ENCODE measurements at places on chromosomes 5 and 9.
A peak's percentile ranks its signal among the peaks of the same experiment; 100 is the strongest.

DNA sequence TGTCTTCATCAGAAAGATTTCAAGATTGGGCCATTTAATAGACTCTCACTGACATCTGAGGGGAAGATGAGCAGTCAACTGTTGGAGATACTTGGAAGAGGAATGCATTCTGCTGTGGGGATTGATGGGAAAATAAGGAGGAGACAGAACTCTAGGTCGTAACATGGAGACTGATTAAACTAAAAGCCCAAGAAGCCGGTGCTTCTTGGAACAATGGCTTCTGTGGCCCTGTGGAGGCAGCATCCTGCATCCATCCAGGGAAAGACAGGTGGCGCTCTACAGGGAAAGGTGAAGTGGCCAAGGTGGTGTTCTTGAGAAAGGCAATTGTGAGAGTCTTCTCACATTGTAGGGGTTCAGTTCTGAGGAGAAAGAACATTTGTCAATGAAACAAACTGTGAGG lies 31.3 kb downstream of the ZFAND5 start:
- no peak for DNase-seq

GRCh38 chr5:157468293-157468965 lies 8.4 kb downstream of the NIPAL4 start:
- DNase-seq, result no peak

DNA sequence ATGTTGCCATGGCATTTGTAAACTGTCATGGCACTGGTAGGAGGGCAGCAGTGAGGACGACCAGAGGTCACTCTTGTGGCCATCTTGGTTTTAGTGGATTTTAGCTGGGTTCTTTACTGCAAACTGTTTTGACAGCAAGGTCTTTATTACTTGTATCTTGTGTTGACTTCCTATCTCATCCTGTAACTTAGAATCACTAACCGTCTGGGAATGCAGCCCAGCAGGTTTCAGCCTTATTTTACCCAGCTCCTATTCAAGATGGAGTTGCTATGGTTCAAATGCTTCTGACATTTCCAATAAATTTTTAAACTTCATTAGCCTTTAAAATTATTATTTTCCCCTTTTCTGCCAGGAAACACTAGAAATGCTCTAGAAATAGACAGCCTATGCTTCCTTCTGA lies 839.1 kb downstream of the NR2F1-AS1 start:
- no peak for DNase-seq

DNA sequence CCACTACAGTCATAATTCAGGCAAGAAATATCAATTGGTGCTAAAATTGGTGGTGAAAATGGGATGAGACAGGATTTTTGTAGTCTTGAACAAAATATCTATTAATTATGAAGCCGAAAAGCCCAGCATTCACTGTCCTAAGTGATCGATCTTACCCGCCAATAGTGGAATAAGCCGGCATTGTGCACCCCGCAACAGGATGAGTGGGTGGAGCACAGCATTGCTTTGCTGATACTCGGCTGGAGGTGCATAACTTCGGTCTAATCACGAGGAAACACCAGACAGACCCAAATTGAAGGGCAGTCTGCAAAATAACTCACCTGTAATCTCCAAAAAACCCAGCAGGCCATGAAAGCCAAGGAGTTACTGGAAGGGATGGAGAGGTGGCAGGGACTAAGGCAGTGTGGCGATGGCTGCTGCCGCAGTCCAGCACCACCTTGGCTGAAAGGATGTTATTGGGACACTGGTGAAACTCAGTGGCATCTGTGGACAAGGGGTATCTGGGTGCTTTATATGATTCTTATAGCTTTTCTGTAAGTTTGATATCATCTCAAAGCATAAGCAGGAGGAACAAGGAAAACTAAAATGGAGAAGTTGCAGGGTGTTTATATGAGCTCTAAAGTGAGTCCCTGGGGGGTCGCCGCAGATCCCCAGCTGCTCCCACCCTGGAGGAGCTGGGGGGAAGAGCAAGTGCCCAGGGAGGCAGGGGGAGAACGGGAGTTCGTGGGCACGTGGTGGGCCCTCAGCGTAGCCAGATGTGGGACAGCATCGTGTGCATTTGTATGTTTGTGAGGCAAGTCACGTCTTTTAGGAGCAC lies 45.2 kb downstream of the AHRR start:
- no peak for DNase-seq

DNA sequence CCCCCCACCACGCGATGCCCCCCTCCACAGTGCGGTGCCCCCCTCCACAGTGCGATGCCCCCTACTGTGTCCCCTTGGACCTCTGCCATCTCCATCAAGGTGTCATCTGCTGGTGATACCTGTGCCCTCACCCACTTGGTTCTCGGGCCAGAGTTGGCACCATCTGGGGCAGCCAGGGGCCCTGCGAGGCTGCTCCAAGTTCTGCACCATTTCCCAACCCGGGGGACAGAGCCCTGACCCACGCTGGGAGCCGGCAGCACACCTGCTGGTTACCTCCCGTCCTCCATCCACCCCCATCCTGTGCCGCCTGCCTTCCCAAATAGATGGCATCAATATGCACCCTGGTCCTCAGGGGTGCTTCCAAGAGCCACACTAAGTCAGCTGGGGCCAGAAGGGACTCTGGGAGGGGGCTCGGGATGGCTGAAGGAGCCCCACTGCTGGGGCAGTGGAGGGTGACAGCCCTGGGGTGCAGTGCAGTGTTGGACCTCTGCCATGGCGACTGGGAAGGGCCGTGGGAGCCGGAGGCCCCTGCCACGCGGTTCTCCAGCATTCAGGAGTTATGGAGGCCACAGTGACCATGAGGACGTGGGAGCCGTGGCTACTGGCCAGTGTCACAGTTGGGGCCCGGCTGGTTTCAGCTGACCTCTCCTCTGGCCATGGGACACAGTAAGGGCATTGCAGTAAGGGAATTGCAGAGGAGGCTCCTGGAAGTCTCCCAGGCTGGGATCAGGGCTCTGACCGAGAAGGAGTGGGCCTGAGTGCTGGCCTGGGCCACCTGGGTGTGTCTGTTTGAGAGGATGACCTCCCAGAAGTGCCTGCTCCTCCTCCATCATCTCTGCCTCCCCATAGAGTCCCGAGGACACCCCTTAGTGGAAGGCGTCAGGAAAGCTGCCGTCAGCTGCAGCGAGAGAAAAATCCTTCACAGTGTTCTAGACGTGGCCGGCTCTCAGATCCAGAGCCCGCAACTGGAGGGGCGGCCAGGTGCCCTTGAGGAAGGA lies 44.2 kb upstream of the NOTCH1 start:
- no peak for DNase-seq

- DNase-seq, result no peak
Measured at GRCh38 chr9:32942755-32943460, 58.5 kb downstream of the APTX start.

GRCh38 chr9:108039493-108039892 lies 549.9 kb upstream of the KLF4 start:
- DNase-seq, result no peak

- DNase-seq, result no peak
Measured at GRCh38 chr5:73901043-73901442, 275.0 kb downstream of the ARHGEF28 start.

- no peak for DNase-seq
Measured at GRCh38 chr5:60505373-60506171, 194.4 kb downstream of the DEPDC1B start.

DNA sequence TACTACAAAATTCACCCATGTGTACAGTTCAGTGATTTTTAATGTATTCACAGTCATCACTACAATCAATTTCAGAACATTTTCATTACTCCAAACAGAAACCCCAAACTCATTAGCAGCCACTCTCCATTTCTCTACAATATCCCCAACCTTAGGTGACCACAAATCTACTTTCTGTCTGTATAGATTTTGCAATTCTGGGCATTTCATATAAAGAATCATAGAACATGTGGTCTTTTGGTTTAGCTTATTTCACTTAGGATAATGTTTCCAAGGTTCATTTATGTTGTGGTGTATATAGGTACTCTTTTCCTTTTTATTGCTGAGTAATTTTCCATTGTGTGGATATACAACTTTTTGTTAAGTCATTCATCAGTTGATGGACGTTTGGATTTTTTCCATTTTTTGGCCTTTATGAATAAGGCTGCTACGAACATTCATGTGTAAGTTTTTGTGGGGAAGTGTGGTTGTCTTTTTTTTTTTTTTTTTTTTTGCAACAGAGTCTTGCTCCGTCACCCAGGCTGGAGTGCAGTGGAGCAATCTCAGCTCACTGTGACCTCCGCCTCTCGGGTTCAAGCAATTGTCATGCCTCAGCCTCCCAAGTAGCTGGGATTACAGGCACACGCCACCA lies 54.5 kb downstream of the DOCK8 start:
- no peak for DNase-seq

GRCh38 chr9:128625391-128626146 lies 31.1 kb downstream of the DYNC2I2 start:
- DNase-seq, result no peak

DNA sequence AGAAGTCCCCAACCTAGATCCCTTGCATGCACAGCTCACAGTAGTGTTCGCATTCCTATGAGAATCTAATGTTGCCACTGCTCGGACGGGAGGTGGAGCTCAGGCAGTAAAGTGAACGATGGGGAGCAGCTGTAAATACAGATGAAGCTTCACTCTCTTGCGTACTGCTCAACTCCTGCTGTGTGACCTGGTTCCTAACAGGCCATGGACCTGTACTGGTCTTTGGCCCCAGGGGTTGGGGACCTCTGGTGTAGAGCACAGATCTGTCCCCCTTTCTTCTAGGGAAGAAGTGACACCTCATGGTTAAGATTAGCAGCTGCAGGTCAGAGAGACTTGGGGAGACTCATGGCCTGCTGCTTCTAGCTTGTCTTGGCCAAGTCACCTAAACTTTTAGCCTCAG lies 7.1 kb downstream of the ARHGEF28 start:
- no peak for DNase-seq

GRCh38 chr5:82849885-82850284 lies 227.3 kb downstream of the TMEM167A start:
- DNase-seq, result no peak

DNA sequence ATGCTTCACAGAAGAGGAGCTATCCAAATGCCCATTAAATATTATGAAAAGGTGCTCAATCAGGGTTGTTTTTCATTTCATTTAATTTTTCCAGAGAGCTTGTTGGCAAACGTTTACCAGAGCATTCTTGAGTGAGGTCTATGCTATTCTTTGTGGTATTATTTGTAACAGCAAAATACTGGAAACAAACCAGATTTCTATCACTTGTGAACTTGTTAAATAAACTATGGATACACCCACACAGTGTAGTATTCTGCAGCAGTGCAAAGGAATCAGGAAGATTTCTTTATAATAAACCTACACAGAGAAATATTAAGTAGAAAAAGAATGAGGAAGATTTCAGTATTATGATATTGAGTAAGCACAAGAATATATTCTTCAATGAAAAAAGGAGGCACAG lies 15.0 kb upstream of the SLC1A1 start:
- peak; percentile 28 for DNase-seq

GRCh38 chr5:118069452-118069851 lies 918.9 kb downstream of the DTWD2 start:
- no peak for DNase-seq

- DNase-seq, result no peak
Measured at GRCh38 chr5:72550595-72550994, 43.4 kb upstream of the ZNF366 start.

DNA sequence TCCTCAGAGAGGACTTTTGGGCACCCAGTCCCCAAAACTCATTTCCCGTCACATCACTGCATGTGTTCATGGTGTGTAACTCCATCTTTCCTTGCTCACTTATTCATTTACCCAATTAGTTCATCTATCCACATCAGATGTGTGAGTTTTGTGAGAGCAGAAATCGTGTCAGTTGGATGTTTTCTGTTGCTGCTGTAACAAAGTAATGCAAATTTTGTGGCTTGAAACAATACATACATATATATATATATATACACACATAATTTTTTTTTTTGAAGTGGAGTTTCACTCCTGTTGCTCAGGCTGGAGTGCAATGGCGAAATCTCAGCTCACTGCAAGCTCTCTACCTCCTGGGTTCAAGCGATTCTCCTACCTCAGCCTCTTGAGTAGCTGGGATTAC lies 70.5 kb upstream of the BOD1 start:
- DNase-seq, result no peak

DNA sequence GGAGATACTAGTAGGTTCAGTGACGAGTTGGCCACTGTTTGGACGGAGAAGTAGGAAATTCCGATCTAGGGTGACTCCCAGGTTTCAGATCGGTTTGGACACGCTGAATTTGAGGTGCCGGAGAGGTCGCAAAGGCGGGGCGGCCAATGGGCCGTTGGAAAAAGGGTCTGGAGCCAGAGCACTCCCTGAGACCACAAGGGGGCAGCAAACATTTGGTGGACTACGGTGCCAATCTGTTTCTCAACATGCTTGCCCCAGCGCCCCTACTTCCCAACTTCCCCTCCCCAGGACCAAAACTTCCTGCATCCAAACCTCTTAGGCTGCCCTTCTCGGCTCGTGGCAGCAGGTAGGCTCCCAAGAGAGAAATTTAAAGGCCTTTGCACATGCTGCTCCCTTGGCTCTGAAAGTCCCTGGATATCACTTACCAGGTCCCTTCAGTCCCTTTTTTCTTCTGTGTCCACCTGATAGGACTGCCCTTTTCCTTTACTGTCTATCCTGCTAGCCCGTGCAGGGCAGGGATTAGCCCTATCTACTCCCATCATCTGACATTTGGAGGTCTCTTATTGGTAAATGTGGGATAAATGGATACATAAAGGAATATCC lies 992 bp upstream of the RPP25L start:
- DNase-seq, result peak; percentile 88

- no peak for DNase-seq
Measured at GRCh38 chr9:70392850-70393249, 21.6 kb downstream of the KLF9 start.

DNA sequence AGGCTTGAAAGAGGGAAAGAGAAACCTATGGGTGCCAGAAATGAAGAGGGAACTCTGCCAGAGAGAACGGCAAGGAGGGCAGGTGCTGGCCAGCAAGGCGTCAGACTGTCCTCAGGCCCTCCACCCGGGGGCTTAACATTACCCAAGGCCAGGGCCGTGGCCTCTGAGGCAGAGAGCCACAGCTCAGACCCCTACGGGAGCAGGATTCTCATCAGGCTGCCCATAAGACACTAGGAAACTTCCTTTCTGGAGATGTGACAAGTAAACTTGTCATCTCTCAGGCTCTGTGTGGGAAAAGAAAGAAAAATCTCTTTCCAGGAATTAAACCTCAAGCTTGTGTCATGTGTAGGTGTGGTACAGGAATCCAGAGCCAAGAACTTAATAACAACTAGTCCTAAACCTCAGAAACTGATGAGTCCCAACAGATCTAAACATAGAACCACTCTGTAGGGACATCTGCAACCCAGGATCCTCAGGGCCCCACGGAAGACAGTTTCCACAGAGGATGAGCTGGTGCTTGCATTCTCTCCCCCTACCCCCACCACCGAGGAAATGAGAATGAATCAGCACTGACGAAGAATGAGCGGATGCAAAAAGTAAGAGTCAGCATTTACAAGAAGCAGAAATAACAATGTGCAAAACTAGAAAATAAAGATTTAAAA lies 74.3 kb downstream of the DCP2 start:
- peak; percentile 86 for DNase-seq

DNA sequence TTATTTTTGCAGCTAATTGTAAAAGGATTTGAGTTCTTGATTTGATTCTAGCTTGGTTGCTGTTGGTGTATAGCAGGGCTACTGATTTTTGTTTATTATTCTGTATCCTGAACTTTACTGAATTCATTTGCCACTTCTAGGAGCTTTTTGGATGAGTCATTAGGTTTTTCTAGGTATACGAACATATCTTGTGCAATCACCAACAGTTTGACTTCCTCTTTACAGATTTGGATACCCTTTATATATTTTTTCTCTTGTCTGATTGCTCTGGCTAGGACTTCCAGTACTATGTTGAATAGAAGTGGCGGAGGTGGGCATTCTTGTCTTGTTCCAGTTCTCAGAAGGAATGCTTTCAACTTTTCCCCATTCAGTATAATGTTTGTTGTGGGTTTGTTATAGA lies 210.8 kb downstream of the FGF10 start:
- no peak for DNase-seq
